ENCODE measurements at places on chromosomes 6 and 20. TPM values are rescaled to one million over a fixed set of nuclear protein-coding genes. Genes with fewer than 3 reads are reported as not detected.

MAS1 gene
- total RNA-seq = not detected

GPSM3 gene
- 9.7 TPM for total RNA-seq

CGA gene
- total RNA-seq = not detected

SLC12A5 gene
- 0.28 TPM for total RNA-seq

LRFN2 gene
- total RNA-seq = not detected

GPR63 gene
- total RNA-seq = 1.8 TPM

ZSCAN23 gene
- 1.7 TPM for total RNA-seq

MTFR2 gene
- 0.30 TPM for total RNA-seq

SPEF1 gene
- not detected for total RNA-seq

DNA sequence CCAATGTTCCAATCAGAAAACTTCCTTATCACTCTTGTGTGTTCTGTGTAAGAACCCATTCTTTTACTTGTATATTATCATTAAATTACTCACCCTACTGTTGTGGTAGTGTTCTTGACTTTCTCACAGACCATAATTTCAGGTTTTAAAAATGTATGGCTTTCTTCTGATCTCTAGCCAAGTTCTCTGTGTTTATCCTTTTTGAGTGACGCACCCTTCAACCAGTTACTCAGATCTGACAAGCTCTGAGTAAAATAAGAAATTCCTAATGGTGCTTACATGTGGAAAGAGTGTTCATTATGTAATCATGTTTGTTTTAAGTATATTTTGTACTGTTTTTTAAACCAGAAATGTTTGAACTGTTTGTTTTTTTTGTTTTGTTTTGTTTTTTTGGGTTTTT, 11.0 kb downstream of the TBPL1 start:
- H3K4me1 ChIP-seq = peaks cover 1% of the 10 kb centered on the region
- DNase-seq = no peak
- H3K4me3 ChIP-seq = no peak overlapping the region
- H3K36me3 ChIP-seq = no peaks in the 10 kb centered on the region
- no peak overlapping the region for H3K27ac ChIP-seq

- H3K4me3 ChIP-seq = peak overlapping the region; percentile 100
- H3K27ac ChIP-seq = peak overlapping the region; percentile 66
- H3K4me1 ChIP-seq = peaks cover 20% of the 10 kb centered on the region
- H3K27me3 ChIP-seq = no peaks in the 10 kb centered on the region
- peaks cover 26% of the 10 kb centered on the region for H3K36me3 ChIP-seq
Measured at GRCh38 chr20:58308680-58309527, 611 bp upstream of the RAB22A start.

- H3K27ac ChIP-seq = peak overlapping the region; percentile 99
- H3K4me3 ChIP-seq = peak overlapping the region; percentile 98
- H3K27me3 ChIP-seq = no peaks in the 10 kb centered on the region
- DNase-seq = peak; percentile 47
Measured at GRCh38 chr6:32973144-32974015, 5.0 kb downstream of the BRD2 start.

DNA sequence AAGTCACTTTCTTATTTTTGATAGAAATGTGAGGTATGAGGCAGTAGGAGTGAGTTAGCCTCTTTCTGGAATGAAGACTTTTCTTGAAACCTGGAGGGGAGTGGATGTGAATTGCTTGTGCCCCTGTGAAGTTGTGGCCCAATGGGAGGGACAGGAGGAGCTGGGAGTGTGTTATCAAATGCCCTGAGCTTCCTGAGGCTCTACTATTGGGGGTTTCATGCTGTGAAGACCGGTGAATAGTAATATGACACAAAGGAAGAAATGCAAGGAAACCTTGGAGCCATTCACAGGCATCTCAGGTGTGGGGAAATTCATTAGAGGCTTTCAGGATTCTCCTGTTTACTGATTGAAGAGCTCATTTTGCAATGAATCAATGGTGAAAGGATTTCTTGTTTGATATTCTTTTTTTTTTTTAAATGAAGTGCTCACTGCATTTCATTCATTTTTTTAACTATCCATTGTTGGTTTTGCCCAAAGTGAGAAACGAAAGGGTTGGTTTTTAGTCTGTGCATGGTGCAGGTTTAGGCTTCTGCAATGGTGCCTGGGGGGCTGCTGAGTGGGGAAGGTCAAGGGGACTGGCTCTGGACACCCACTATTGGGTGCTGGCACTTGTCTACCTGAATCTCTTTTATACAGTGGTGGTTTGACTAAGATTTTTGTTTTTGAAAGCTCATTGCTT, 8.2 kb downstream of the RNF144B start:
- DNase-seq = no peak
- no peak overlapping the region for H3K27ac ChIP-seq
- no peaks in the 10 kb centered on the region for H3K27me3 ChIP-seq
- H3K4me3 ChIP-seq = no peak overlapping the region
- H3K4me1 ChIP-seq = peaks cover 8% of the 10 kb centered on the region
- peaks cover 14% of the 10 kb centered on the region for H3K36me3 ChIP-seq

DNA sequence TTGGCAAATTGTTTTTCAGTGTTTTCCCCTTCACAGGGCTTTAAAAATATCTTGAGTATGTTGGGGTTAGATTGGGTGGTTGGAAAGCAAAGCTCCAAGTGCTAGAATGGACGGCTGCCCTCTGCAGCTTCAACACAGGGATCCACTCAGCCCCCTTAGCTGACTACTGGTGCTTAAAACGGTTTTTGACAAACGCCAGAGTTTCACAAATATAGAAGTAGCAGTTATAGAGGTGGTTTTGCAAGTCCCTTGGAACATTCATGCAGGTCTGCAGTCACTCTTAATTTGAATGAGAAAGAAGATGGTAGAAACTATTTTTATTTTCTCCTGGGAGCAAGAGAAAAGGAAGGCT, 175.9 kb downstream of the ARID1B start:
- DNase-seq = no peak
- H3K4me3 ChIP-seq = peak overlapping the region; percentile 10
- peaks cover 94% of the 10 kb centered on the region for H3K4me1 ChIP-seq
- no peaks in the 10 kb centered on the region for H3K27me3 ChIP-seq
- no peaks in the 10 kb centered on the region for H3K36me3 ChIP-seq

GRCh38 chr6:80789912-80790570, 683.6 kb downstream of the BCKDHB start:
- peak overlapping the region; percentile 37 for H3K27ac ChIP-seq
- no peaks in the 10 kb centered on the region for H3K4me1 ChIP-seq
- DNase-seq = no peak
- H3K4me3 ChIP-seq = no peak overlapping the region
- H3K36me3 ChIP-seq = no peaks in the 10 kb centered on the region

DNA sequence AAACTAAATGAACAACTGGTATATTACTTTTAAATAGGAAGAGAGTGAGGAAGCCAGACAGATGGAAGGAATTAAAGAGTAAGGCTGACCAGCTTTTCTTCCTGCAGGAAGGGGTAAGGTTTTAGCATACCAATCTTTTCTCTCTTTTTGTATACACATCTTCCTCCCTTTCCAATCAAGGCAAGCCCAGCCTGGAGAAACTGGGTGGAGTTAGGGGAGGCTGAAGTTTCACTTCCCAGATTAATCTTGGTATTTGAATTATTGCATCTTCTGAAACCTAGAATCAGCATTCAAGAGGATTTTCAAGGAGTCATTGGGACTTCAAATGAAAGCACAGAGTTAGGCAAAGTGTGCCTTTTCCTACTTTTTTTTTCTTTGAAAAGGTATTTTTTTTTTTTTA, 33.1 kb downstream of the TMEM14A start:
- H3K4me3 ChIP-seq = no peak overlapping the region
- H3K4me1 ChIP-seq = peaks cover 4% of the 10 kb centered on the region
- H3K36me3 ChIP-seq = no peaks in the 10 kb centered on the region
- no peak overlapping the region for H3K27ac ChIP-seq

GRCh38 chr6:65289491-65289890, 417.5 kb downstream of the EYS start:
- H3K4me3 ChIP-seq = no peak overlapping the region
- no peaks in the 10 kb centered on the region for H3K4me1 ChIP-seq
- H3K27me3 ChIP-seq = no peaks in the 10 kb centered on the region
- DNase-seq = no peak

DNA sequence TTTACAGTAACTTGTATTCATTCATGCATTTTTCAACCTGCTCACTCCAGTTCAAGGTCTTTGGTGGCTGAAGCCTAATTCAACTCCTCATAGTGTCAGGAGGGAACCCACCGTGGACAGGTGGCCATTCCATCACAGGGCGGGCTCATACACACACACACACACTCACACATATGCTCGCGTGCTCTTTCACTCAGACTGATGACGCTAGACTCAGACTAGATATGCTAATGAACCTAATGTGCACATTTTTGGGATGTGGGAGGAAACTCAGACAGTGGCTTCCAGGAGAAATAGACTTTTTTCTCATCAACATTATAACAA, 56.7 kb downstream of the TRIM27 start:
- no peaks in the 10 kb centered on the region for H3K36me3 ChIP-seq
- H3K27me3 ChIP-seq = peaks cover 4% of the 10 kb centered on the region
- H3K4me1 ChIP-seq = peaks cover 2% of the 10 kb centered on the region
- DNase-seq = no peak
- peak overlapping the region; percentile 64 for H3K4me3 ChIP-seq

DNA sequence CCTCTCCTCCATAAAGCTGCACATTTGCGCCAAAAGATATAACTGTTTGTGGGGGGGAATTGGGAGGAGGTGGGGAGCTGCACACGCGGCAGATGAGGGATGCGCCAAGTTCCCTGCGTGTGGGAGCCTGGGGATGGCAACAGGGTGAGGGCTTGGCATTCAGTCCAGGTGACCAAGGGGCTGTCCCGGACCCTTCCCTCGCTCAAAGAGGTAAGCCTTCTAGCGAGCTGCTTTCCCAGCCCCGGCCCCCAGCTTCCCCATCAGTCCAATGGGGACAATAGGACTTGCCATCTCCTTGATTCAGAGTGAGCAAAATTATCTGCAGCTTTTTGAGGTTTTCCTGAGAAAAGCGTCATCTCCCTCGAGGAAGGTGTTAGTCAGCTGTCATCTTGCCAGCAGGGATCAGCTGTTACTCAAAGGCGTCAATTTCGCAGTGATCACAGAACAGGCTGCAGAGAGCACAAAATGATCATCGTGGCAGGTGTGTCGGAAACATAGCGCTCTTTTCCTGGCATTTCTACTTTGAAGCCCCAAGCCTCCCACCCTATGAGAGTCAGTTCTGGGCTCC, 21.3 kb downstream of the ZNF831 start:
- no peak overlapping the region for H3K4me3 ChIP-seq
- H3K27me3 ChIP-seq = no peaks in the 10 kb centered on the region
- no peaks in the 10 kb centered on the region for H3K36me3 ChIP-seq
- H3K27ac ChIP-seq = no peak overlapping the region

GRCh38 chr6:105886814-105887544, 199.2 kb upstream of the PRDM1 start:
- DNase-seq = no peak
- no peaks in the 10 kb centered on the region for H3K36me3 ChIP-seq
- no peaks in the 10 kb centered on the region for H3K27me3 ChIP-seq
- H3K4me1 ChIP-seq = no peaks in the 10 kb centered on the region

DNA sequence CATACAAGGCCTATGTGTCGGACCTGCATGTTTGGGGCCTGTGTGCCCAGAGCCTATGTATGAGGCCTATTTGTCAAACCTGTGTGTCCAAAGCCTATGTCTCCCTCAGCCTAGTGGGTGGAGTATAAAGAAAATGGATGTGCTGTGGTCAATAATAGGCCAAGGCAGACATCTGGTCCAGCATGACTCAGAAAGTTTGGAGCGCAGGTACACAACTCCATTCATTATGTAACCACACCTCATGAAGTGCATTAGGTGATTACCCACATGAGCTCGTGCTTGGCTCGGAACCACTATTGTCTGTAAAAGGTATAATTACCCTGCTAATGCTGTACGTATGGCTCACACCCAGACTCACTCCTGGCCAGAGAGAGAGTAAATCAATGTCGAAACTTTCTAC, 302.4 kb upstream of the POU3F2 start:
- H3K36me3 ChIP-seq = no peaks in the 10 kb centered on the region
- DNase-seq = no peak
- no peaks in the 10 kb centered on the region for H3K4me1 ChIP-seq

- no peak overlapping the region for H3K27ac ChIP-seq
- H3K27me3 ChIP-seq = no peaks in the 10 kb centered on the region
- H3K4me3 ChIP-seq = no peak overlapping the region
- no peaks in the 10 kb centered on the region for H3K4me1 ChIP-seq
Measured at GRCh38 chr6:97913721-97914120, 630.7 kb upstream of the MMS22L start.

DNA sequence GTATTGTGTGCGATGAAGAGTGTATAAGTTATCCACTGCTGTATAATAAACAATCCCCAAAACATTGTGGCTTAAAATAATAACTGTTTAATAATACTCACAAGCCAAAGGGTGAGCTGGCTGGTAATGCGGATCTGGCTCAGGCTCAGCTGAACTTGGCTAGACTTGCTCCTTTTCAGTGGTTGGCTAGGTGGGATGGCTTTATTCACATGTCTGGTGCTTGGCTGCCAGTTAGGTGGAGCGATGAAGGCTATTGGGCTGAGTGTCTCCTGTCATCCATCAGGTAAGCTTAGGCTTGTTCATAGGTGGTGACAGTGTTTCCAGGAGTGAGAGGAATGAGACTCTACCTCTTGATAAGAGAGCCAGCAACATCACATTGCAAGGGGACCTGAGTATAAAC, 135.0 kb upstream of the ASCC3 start:
- H3K4me3 ChIP-seq = no peak overlapping the region
- no peaks in the 10 kb centered on the region for H3K36me3 ChIP-seq
- H3K4me1 ChIP-seq = no peaks in the 10 kb centered on the region
- no peak overlapping the region for H3K27ac ChIP-seq
- H3K27me3 ChIP-seq = no peaks in the 10 kb centered on the region

DNA sequence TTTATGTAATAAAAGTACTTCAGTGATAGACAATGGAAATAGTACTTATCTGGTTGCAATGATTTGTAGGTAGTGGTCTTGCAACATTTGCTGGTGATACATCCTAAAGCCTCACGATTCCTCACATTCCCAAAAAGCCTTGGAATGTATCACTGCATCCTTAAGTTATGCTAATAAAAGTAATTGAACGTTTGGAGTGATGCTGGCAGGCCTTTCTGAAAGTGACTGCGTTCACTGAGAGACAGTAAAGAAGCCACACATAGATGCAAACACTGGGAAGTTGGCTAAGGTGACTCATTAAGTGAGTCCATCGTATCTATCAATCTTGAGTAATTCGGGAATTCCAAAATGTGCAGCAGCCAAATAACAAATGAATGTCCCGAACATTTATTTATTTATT, 444.1 kb upstream of the SOX4 start:
- no peak overlapping the region for H3K27ac ChIP-seq
- no peak overlapping the region for H3K4me3 ChIP-seq
- no peaks in the 10 kb centered on the region for H3K36me3 ChIP-seq
- no peak for DNase-seq
- H3K4me1 ChIP-seq = no peaks in the 10 kb centered on the region

- no peak overlapping the region for H3K27ac ChIP-seq
- H3K4me1 ChIP-seq = peaks cover 59% of the 10 kb centered on the region
- H3K36me3 ChIP-seq = no peaks in the 10 kb centered on the region
- H3K4me3 ChIP-seq = no peak overlapping the region
- no peaks in the 10 kb centered on the region for H3K27me3 ChIP-seq
Measured at GRCh38 chr20:45037635-45038034, 63.3 kb downstream of the KCNS1 start.

DNA sequence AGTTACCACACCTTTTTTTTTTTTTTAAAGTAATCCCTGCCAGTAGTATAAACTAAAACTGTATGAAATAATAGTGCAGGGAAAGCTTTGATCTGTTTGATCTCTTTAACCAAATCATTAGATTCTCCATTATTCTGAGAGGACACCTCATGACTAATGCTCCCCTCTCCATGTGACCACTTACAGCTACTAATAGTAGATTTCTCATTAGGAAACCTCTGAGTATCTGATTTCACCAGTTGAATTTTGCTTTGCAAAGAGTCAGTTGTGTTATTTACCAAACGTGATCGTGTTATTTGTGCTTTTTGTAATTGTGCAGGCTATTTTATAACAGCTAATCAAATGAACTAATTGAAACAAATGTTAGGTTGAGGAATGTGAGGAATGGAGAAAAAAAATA, 12.5 kb downstream of the CASP8AP2 start:
- peaks cover 32% of the 10 kb centered on the region for H3K36me3 ChIP-seq
- H3K4me1 ChIP-seq = peaks cover 20% of the 10 kb centered on the region
- H3K27ac ChIP-seq = no peak overlapping the region
- no peak for DNase-seq

Measured in heart right ventricle (tissue), 16 donors.